Activated naive CD4-positive, alpha-beta T cell treated with anti-CD3 and anti-CD28 coated beads for 36 hours (primary cell): ENCODE measurements at places on chromosomes 16 and 17. TPM values are rescaled to one million over a fixed set of nuclear protein-coding genes. Genes with fewer than 3 reads are reported as not detected.

Gene ITGAX
- total RNA-seq = 2.9 TPM

GRCh38 chr17:12995896-12996295, 21.9 kb downstream of the ELAC2 start:
- no peak for DNase-seq

Gene CD300E
- not detected for total RNA-seq

GRCh38 chr16:90040152-90041023, 21.1 kb upstream of the DBNDD1 start:
- no peak for DNase-seq

DNA sequence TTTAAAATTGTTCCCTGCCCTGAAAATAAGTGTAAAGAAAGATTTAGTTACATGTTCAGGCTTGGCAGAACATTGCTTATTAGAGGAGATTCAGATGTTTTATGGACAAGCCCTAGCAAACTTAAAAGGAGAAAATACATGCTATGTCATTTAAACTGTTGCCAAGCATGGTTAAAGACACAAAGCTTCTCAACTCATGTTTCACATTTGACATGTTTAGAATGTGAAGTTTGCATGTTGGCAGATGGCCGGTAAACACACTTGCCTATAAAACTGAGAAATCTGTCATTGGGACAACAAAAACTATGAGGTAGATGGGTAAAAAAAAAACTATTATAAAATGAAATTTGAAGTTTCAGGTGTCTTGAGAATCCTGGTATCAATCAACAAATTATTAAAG, 5.8 kb downstream of the KRTAP29-1 start:
- DNase-seq = no peak
